SJCRH30 (cell line): ENCODE measurements at places on chromosomes 16 and 17.
A peak's percentile ranks its signal among the peaks of the same experiment; 100 is the strongest.

DNA sequence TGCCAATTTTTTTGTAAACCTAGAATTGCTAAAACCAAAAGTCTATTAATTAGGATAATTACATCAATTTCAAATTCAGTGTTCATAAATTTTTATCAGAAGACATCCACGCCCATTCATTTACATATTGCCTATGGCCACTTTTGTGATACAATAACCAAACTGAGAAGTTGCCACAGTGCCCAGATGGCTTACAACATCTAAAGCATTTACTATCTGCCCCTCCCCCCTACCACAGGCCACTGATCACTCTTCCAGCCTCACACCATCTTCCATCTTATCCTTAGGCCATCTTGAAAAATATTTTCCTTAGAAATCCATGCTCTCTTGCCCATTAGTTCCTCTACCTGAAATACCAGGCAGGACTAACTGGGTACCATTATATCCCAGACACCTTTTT is 6.3 kb upstream of the PRKAR1A start:
- no peak for DNase-seq

DNA sequence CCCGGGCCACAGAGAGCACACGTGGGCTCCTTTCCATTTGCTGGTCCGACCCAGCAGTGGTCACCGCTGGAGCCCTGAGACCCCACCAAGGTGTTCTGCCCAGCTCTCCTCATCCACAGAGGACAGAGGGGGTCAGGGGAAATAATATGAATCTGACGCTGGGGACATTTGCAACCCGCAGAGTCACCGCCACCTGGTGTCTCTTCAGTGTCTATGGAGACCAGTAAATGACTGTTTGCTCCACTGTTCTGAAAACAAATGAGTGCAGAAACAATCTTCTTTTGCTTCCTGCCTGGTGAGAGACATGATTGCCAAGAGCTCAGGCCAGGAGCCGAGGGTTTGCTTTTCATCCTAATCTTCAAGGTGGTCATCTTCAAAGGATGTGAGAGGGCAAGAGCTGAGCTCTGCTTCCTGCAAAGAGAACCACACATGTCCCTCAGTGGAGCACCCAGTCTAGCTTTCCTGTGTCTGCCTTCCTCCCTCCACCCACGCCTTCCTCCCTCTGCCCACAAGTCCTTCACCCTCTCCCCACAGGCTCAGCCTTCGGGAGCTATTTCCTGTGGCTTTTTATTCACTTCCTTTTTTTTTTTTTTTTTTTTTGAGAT is 14.7 kb upstream of the KLHDC4 start:
- DNase-seq = no peak

DNA sequence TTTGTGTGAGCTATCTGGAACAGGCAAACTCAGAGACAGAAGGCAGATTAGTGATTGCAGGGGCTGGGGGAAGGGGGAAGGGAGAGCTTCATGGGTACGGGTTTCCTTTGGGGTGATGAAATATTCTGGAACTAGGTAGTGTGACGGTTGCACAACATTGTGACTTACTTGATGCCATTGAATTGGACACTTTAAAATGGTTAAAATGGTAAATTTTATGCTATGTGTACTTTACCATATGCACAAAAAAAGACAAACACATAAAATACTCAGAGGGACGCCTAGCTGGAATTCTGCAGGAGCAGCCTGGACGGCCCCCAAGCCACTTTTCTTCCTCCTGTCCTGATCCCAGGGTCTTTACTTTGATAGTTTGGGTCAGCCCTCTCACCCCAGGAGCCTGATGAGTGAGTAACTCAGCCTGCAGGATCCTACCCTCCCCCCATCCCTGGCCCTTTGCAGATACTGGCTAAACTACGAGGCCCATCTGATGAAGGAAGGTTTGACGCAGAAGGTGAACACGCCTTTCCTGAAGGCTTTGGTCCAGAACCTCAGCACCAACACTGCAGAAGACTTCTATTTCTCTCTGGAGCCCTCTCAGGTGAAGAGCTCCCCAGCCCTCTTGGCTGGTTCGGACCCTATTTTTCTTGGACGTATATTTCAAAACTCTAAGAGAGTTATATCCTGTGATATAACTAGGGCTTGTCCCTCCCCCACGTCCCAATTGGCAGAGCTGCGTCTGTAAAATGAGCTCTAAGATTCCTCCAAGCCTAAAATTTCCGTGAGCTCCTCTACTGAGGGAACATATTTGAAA is 7.8 kb downstream of the ADGRG3 start:
- DNase-seq = no peak

DNA sequence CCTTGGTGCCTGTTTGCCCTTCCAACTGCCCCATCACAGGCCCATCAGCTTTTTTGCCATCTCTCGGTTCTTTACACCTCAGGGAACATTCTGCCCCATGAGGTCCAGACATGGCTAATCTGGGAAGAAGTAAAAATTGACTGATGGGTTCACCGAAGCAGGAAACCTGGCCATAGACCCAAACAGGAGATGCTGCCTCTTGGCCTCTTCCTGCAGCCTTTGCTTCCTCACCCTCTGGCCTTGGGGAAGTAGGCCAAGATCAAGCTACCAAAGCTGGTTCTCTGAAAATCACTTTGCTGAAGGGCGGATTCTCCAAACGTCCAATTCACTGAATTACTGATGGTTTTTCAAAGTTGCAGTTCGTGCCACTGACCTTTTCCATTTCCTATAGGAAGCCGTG is 56.1 kb downstream of the ARSG start:
- no peak for DNase-seq

DNA sequence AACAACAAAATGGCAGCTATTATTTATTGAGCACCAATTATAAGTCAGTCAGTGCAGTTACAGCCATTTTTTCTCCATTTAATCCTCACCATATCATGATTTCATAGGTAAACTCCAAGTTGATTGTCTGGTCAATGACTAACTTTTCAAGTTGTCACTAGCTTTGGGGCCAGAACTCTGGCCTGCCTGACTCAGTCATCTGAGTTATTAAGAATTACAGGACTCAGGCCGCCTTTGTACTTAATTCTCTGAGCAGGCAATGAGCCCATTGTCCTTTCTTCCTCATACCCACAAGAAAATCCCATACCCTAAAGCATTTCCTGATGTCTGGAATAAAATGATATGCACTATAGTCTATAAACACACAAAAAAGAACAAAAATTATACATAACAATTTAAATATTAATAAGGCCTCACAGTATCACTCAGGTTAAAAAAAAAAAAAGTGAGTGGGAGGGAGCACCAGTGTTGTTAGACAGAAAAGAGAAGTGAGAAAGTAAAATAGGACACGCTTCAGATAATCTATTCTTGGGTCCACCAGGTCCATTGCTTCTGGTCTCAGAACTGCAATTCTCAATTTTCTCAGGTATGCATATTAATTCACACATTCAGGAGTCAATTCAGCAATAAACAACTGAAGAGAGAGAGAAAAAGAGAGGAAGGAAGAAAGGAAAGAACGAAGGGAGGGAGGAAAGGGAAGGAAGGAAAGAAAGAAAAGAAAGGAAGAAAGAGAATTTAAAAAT is 70.2 kb downstream of the SPAG9 start:
- DNase-seq = no peak

GRCh38 chr17:75404223-75404730 is 1.2 kb downstream of the GRB2 start:
- DNase-seq = peak; percentile 92

DNA sequence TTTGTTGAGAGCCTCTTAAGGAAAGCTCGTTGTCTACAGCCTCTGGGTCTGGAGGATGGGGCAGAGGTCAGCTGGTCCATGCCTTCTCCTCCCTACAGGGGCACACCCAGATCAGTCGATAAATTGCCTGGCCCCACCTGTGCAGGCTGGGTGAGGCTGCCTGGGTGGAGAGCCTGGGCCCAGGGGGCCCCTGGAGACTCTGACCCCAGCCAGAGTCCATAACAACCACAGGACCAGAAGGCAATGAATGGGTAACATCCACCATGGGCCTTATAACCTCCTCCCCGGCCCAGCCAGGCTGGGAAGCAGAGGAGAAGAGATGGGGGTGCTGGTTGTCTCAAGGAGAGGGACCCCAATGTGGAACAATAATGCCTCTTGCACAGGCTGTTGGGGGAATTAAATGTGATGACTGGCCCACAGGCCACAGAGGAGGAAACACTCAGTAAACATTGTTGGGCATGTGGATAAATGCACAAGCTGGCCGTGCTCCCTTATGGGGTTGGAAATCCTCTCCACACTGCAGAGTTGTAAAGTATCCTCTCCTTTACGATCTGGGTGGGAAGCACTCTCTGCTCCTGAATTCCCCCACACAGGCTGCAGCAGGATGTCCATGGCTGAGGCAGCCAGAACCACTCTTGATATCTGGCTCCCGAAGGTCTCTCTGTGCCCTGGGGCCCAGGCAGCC is 56.7 kb upstream of the TOB1 start:
- DNase-seq = no peak

- no peak for DNase-seq
Observed at GRCh38 chr16:65409510-65409909, 287.6 kb upstream of the CDH11 start.

DNA sequence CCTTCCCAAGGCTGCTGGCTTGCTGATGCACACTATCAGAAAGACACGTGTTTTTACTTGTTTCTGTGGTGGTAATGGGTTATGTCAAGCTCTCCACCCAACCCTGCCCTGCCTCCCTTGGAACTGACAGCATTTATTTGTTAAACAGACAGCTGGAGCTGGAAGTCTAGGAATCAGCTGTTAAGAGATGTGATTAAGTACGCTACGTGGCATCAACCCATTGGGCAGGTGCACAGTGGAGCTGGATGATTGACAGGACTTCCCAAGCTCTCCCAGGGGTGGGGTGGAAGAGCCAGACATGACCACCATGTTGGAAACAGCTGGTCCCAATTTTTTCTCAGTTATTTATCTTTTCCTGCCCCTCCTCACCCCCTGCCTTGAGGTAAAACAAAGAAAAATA is 49.4 kb downstream of the ADAMTS18 start:
- DNase-seq = peak; percentile 46

DNA sequence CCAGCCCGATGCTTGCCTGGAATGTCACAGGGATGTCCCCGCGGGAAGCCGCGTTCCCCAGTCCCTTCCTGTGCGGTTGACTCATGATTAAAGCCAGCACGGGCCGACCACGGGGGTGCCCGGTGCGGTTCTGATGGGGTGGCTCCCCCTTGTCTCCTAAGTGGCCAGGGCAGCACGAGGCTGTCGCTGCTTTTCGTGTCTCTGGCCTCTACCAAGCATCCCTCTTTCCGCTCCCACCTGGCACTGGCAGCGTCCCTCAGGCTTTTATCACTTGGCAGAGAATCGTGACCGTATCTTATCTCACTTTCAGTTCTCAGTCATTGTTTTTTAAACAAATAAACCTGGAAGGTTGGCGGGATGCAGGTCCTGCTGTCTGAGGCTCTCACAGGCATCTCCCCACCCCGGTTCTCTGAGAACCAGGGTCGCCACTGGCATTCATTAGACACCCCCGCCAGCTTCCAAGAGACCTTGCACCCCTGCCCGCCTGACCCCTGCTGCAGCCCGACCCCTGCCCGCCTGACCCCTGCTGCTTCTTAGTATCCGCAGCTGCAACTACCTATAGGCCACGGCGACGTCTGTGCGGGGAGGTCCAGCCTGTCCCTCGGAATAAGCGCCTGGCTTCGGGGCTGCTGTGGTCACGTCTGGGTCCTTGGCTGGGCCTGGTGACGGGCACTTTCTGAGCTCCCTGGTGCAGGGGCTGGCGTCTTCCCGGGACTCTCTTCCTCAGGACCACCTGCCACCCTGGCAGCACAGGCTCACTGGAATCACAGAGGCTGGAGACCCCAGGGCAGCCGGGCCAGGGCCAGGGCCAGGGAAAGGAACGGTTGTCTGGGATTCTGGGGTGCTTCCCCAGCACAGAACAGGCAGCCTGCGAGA is 7.5 kb downstream of the C1QTNF8 start:
- no peak for DNase-seq

- peak; percentile 96 for DNase-seq
Observed at GRCh38 chr17:63399856-63400255, 46.2 kb downstream of the CYB561 start.

DNA sequence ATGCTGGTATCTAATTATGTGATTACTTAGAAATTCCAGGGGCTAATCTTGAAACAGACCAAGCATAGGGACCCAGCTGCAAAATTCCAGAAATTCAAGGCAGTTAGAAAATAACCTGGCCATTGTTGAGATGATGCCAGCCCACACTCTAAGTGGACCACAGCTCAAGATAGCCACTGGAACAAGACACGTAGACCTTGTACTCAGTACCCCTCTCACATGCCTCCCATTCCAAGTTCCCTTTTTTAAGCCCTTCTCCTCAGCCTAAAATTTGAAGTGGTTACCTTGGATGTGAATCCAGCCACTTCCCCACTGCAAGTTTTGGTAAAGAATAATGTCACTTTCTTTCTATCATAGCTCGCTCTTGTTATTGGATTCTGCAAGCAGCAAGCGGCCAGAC is 4.1 kb upstream of the ZNF19 start:
- DNase-seq = no peak

- DNase-seq = no peak
Observed at GRCh38 chr17:364308-364707, 11.7 kb upstream of the RPH3AL start.

GRCh38 chr17:43901861-43902589 is 5.3 kb downstream of the MPP2 start:
- DNase-seq = no peak

DNA sequence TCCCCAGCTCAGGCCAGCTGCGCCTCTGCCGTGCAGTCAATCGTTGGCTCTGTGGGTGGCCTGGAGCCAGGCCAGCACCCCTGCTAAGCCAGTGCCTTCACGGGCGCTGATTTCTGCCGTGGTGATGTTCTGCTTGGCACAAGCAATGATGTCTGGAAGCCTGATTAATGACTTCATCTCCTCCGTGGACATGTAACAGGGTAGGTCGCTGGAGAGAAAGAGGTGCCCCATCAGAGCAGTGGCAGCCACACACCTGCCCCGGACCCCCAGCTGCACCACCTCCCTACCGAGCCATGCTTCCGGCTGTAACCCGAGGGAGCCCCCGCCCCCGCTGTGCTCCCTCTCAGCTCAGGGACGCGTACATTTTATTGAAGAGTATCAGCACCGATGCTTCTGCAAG is 1.9 kb downstream of the ARL16 start:
- peak; percentile 91 for DNase-seq

GRCh38 chr16:64590513-64590912 is 531.4 kb downstream of the CDH11 start:
- DNase-seq = no peak

DNA sequence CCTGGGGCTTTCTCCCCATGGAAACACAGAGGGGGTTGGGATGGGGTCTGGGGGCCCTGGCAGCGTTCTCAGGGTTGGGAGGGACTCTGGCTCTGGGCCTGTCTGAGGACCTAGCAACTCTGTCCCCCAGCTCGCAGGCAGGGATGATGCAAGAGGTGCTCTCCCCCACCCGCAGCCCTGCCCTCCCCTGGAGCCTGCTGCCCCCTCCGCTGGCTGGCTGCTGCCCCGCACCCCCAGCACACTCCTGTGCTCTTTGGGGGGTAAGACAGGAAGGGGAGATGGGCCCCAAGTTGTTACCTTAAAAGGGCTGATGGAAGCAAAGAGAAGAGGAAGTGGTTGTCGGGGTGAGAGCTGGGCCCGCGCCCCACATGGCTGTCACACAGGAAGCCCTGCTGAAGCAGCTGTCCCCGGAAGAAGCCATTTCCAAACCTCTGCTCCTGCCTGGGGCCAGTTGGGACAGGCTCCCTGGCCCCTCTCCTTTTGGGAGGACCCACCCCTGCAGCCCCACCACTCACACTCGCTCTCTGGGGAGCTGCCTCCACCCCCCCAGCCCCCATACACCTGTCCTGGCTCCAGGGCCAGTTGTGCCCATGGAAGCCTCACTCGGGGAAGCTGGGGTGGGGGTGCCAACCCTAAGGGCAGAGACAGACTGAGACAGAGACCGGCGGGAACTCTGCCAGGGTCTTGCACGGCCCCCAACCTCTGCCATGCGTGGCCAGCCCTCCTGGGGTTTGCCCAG is 2.5 kb downstream of the CORO1A start:
- peak; percentile 51 for DNase-seq
